ENCODE measurements at places on chromosomes 7 and 10.

GRCh38 chr10:129969911-129970464, 5.9 kb upstream of the EBF3 start:
- DNase-seq = no peak

GRCh38 chr10:86958116-86958900, at the start of gene SNCG:
SNCG (plus strand) TSS chr10:86958599; CDS start chr10:86958698, 99 bp downstream.
- no peak for DNase-seq

GRCh38 chr7:157372300-157373232, 35.8 kb downstream of the DNAJB6 start:
- no peak for DNase-seq

- no peak for DNase-seq
Observed at GRCh38 chr7:157961731-157962457, 625.1 kb downstream of the DNAJB6 start.

GRCh38 chr10:8053446-8054243, 843 bp upstream of the GATA3 start:
- DNase-seq = peak; percentile 96

DNA sequence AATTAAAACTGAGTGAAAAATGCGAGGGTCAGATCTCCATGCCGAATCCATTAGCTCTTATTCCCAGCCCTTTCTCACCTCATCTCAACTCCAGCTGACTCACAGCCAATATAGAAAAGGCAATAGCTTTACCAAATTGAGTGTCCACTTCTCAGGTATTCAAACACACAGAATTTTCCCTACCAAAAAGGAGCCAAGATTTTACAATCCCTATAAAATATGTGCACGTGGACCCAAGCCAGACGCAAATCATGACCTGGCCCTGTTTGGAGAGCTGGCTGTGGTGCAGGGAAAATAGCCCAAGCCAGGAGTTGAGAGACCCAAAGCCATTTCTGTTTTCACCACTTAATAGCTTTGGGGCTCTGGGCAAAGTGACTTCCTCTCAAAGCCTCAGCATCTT, 379.7 kb upstream of the AUTS2 start:
- no peak for DNase-seq

DNA sequence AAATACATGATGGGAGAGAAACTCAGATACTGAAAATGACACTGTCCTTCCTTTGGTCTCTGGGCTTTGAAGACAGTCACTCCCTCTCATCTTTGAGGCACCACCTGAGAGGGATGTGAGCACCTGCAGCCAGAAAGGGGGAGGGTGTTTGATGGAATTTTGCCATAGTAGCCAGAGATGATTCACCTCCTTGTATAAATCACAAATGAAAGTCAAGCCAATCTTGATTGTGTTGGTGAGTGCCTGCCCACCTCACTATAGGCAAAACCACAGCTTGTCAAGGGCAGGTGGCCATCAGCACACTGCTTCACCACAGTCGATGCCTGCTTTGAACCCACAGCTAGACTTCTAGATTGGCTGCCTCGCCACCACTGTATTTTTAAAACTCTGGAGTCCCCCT, 48.2 kb downstream of the PON1 start:
- no peak for DNase-seq

DNA sequence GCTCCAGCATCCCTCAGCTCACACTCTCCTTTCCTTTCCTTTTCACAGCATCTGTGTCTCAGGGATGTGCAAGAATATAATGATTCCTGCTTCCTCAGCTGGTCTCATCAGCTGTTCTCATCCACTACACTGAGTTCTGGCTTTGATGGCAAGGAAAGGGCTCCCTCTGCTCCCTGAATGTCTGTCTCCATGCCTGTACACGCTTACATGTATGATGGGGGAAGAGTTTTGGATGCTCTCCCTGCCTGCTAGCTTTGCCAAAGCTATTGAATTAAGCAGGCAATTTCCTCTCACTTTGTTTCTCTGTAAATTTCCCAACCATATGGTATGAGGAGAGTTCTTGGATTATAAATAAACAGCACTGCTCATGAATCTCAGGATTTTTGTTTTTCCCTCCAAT, 254.5 kb downstream of the SORCS3 start:
- no peak for DNase-seq

- no peak for DNase-seq
Observed at GRCh38 chr10:80472234-80473095, 18.4 kb downstream of the TSPAN14 start.
